GF-D8 (cell line): ENCODE measurements at places on chromosomes 5 and 9.

DNA sequence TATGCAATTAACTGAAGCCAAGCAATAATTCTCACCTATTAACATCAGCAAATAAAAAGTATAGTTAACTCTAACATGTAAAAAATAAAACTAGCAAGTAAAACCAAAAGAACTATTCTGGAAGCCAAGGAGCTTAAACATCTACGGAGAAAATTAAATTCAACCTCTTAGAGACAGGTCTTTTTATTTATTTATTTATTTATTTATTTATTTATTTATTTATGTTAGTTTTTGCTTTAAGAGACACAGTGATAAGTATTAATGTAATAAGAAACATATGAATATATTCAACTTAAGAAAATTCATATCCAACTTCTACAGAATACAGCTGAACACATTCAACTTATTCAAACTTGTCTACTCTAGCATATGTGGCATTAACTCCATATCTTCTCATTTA, 472.1 kb upstream of the IZUMO3 start:
- DNase-seq: no peak

- peak; percentile 33 for DNase-seq
Observed at GRCh38 chr5:119411361-119412278, 40.7 kb upstream of the HSD17B4 start.

GRCh38 chr5:9733486-9733885, 103.3 kb upstream of the TAS2R1 start:
- no peak for DNase-seq

DNA sequence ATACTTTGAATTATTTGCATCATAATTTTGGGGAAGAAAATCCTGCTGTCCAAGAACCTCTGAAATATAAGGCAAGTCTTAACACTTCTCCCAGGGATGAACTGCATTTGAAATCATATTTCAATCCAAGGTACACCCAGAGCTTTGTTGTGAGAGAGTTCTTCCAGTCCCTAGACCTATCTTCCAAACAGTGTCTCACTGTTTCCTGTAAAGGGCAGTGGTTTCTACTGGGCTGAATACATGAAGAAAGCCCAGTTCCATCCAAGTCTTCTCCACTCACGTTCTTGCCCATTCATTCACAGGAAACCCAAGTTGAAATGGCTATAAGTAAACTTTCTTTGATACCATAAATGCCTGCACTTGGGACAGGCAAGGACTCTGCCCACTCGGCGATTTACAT, 108.3 kb upstream of the LHFPL2 start:
- no peak for DNase-seq
